Ureter (tissue), 1 donor: ENCODE measurements at places on chromosomes 1 and 21. TPM values are rescaled to one million over a fixed set of nuclear protein-coding genes. Genes with fewer than 3 reads are reported as not detected.

DNA sequence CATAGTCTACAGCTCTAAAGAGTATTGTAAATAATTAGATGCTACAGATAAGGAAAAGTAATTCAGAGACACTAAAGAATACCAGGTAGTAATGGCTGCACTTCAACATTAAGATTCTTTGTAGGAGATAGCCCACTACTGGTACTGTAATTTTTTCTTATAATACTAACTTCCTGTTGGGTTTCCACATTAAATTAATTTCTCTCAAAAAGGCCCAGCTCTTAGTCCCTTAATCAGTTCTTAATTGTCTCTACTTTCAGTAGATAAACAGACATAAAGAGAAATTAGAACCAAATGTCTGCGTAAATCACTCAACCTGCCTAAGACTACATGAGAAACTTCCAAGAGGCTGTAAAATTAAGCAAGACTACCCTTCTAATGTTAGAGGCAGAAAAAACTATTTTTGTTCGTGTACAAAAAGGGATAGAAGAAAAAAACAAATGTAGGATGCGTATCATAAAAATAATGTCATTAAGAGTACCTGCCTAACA, 83.4 kb downstream of the NOTCH2 start:
- no peak for DNase-seq

GRCh38 chr1:209354840-209355165, 228.7 kb upstream of the CAMK1G start:
- no peak for DNase-seq

DNA sequence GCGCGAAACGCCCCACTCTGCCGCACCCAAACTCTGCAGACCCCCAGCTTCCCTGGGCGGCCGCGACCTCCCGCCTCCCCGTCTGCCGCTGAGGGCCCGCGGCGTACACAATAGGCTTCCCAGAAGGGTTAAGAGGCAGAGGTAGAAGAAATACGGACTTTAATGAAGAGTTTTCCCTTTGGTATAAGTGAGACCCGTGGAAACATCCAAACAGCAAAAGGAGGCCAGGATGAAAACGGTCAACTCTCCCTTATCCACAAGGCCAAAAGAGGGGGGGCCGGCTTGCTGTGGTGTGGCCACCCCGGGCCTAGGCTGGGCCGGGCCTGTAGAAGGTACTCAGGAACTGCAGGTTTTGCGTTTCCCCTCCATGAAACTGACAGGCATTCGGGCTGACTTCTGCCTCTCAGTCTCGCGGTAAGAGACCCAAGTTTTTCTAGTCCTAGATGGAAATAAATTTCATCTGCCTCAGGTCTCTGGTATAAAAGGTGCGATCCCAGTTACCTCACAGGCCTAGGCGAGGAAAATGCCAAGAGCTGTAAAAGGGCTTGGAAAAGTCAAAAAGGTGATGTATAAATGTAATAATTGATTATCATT, 671 bp upstream of the PYGO2 start:
- no peak for DNase-seq

DNA sequence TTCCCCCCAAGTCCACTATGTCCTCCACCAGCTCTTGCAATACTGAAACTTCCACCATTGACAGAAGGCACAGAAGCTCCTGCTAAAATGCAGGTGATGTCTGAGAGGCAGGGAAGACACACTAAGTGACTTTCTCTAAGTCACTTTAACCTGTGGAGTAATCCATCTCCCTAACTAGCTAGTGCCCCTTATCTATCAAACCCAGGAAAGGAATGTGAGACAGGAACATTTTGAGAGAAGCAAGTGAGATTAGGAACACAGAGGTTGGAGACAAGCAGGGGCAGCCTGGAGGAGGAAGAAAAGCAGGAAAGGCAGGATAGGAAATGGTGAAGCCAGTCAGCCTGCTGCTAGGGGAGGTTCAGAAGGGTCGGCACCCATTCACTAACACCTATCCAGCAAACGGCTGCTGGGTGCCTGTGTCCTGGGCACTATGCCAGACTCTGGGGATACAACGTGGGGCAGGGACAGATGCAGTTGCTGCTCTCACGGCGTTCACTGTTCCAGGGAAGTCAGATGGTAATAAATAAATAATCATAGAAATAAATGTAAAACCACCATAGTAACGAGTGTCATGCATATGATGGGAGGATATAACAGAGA, 7.0 kb downstream of the GPA33 start:
- DNase-seq: no peak

GRCh38 chr1:221816899-221817298, 75.0 kb upstream of the DUSP10 start:
- DNase-seq: no peak

DNA sequence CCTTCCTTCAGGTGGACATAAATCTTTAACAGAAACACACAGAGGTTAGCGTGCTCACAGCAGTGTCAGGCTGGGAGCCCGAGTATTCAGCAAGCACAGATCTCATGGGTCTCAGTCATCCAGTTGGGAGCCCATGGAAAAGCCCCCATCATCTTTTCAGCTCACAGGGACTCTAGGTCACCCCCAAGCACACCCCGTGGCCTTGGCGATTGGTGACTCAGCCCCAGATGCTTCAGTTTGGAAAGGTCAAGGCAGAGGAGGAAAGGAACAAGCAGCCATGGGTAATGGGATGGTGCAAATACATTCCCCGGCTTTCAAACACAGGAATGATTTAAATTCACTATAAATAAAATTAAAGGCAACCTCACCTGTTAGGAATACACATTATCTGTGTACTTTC, 88.9 kb downstream of the PGBD5 start:
- DNase-seq: no peak

- DNase-seq: no peak
Measured at GRCh38 chr1:217089361-217090014, 366.3 kb upstream of the ESRRG start.

DNA sequence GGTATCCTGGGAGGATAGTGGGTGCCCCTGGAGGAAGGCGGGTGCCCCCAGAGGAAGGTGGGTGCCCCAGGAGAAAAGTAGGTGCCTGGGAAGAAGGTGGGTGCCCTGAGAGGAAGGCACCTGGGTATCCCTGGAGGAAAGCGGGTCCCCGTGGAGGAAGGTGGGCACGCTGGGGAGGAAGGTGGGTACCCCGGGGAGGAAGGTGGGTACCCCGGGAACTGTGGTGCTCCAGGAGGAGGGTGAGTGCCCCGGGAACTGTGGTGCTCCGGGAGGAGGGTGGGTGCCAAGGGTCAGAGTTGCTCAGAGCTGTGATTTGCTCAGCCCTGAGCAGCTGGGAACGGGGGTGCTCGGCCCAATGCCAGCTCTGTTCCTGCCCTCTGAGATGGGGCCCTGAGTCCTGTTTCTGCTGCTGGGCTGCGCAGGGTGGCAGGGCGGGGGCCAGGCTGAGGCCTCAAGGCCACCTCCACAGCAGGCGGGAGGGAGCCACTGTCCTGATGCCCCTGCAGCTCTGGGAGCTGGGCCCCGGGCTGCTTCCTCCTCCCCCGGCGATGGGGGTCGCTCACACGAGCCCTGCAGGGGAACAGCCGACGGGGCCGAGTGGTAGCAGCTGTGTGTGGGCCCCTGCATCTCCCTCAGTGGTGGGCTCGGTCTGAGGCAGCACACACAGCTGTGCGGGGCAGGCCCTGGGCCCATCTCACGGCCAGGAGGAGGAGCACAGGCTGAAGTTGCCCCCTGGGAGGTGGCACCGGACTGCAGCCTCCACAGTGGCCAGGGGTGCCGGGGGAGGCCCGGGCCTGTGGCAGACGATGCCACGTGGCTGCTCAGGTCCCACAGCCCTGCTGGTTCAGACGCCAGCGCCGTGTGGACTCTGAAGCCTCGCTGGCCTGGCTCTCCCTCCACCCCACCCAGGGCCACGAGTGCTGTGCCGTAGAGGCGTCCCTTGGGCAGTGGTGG, 57.4 kb downstream of the SLX9 start:
- DNase-seq: no peak

DNA sequence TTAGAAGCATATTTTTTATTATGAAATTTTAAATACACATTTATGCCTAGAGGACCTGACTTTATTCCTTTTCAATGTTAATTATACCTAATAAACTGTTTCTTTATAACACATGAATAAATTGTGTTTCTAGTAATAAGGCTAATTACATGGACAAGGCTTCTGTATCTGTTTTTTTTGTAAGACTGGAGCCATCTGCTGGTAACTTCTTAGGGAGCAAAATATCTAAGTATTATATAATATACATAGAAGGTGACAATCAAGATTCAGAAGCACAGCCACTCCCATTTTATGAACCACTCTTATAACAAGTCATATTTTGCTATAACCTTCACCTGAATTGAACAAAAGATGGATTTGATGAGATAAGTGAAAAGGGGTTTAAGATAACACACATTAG, 84.2 kb downstream of the LBR start:
- DNase-seq: no peak

DNA sequence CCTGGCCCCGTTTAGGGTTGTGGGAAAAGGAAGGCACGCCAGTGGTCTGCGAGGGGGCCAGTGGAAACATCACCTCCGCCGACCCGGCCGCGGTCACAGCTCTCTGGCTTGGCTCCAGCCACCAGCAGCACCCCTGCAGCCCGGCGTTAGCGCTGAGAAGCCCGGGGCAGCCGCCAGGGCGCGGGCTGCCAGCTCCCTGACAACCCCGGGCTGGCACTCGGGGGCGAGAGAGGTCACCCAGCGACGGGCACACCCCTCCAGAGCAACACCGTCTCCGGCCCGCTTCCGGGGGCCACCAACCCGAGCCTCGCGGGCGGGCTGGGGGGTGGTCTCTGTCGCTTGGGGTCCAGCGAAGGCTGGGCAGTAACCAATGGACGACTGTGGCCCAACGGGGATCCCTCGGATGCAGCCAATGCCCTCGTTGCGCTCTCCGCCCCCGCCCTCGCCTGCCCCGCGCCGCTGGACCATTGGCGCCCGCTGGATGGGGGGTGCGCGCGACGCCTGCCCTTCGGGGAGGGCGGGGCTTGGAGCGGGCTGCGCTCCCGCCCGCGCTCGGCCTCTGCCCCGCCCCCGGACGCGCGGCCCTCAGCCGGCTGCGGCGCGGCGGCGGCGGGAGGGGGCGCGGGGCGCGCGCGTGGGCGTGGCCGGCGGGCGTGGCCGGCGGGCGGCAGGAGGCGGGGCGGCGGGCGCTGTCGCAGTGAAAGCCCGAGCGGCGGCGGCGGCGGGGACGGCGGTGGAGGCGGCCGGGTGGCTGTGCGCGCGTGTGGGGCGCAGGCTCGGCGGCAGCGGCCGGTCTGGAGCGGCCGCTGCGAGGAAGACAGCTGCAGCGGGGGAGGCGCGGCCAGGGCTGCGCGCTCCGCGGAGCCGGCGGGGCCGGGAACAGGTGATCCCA, at the start of gene MAN1C1:
Gene MAN1C1, plus strand, starts transcription at position 697 of the 892 bp plus-strand sequence. CDS start 1,007 bp downstream, outside the sequence.
- peak; percentile 85 for DNase-seq

GRCh38 chr1:119811985-119812557, 811 bp upstream of the REG4 start:
- DNase-seq: no peak

GRCh38 chr21:17925899-17926298, 106.7 kb upstream of the C21orf91 start:
- no peak for DNase-seq

DNA sequence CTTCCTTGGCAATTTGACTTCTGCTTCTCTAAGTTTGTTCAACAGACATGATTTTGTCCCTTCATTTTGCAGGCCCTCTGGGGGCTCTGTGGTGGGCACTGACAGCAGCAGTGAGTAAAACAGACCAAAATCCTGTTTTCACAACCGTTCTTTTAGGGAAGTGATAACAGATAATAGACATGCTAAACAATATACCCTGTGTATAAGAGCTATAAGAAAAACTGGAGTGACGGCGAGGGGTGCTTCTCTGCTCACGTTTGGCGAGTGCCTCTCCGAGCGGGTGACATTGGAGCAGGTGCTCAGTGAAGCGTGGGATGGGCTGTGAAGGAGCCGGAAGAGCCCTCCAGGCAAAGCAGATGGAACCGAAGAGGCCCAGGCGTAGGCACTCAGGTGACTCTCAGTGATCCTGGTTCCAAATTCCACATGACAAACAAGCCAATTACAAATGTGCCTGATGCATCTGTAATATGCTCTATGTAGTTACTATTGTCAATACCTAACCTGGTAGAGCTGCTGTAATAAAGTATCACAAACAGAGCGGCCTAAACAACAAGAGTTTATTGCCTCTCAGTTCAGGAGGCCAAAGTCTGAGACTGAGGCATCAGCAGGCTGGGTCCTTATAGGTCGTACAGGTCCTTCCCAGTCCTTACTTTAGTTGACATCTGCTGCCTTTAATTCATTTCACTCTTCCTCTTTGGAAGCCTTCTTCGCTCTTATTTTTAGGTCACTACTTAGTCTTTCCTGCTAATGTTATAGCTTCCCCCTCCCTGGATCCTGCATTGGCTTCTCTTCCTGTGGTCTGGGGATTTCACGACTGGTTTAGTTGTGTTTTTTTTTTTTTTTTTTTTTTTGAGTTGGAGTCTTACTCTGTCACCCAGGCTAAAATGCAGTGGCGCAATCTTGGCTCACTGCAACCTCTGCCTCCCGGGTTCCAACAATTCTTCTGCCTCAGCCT, 20.1 kb downstream of the OR2B11 start:
- no peak for DNase-seq

- DNase-seq: no peak
Measured at GRCh38 chr1:17683598-17683997, 71.5 kb upstream of the ACTL8 start.

DNA sequence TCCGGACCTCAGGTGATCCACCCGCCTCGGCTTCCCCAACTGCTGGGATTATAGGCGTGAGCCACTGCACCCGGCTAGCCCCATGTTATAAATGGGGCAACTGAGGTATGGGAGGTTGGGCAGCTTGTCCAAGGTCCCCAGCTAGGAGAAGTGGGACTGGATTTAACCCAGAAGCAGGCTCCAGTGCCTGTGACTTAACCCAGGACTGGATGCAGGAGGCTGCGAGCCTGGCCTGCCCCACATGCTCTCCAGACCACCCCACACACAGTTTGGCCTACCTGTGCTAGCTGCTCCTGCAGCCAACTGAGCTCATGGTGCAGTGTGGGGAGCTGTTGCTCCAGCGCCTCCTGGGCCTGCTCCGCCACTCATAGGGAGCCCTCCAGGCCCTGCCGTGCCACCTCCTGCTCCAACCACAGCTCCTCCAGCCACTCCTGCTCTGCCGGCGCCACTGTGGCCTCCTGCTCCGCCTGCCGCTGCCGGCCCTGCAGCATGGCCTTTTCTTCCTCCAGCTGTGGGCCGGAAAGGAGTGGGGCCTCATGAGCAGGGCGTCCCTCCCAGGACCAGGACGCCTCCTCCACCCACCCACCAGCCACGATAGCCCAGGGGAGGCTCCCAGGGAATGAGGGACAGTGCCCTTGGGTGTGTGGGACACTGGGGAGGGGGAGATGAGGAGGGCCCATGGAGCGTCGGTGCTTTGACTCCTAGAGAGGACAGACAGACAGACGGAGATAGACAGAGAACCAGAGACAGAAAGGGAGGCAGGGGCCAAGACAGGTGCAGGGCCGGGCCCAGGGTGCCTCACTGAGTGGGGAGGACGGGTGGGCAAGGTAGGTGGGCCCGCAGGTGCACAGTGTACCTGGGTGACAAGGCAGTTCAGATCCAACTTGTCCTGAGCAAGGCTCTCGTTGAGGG, 12.4 kb upstream of the NBPF1 start:
- peak; percentile 54 for DNase-seq

AIRE gene
- not detected for total RNA-seq

SEMA6C gene
- total RNA-seq: 6.2 TPM

FYB2 gene
- total RNA-seq: 4.0 TPM

FAM43B gene
- total RNA-seq: 0.52 TPM
